Esophagus mucosa (tissue), 1 donor: ENCODE measurements at places on chromosomes 5 and 9. TPM values are rescaled to one million over a fixed set of nuclear protein-coding genes. Genes with fewer than 3 reads are reported as not detected.

GRCh38 chr5:53604309-53604708 is 43.9 kb downstream of the NDUFS4 start:
- ATAC-seq: no peak

- no peak for ATAC-seq
These were observed 336.5 kb downstream of the EBF1 start for GRCh38 chr5:158763217-158763616.

GRCh38 chr5:122704247-122705036 is 70.4 kb upstream of the SNX2 start:
- ATAC-seq: peak; percentile 63

DNA sequence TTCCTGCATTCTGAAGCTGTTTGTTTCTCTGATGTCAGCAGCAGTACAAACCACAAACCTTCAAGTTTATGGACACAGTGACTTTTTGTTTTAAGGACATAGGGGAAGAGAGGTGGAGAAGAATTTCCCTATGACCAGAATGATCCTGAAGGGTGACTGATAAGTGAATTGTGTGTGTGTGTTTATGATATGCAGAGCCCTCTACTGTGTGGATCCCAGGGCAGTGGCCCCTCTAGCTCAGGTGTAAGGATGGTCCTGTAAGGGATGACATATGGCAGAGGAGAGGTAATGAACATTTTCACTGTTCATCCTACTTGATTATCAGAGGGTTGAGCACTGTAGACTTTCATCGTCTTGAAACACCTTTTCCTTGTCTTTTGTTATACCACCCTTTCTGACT is 30.6 kb upstream of the TMED7 start:
- ATAC-seq: no peak

GRCh38 chr9:89218040-89218928 is 39.7 kb upstream of the SHC3 start:
- ATAC-seq: no peak

DNA sequence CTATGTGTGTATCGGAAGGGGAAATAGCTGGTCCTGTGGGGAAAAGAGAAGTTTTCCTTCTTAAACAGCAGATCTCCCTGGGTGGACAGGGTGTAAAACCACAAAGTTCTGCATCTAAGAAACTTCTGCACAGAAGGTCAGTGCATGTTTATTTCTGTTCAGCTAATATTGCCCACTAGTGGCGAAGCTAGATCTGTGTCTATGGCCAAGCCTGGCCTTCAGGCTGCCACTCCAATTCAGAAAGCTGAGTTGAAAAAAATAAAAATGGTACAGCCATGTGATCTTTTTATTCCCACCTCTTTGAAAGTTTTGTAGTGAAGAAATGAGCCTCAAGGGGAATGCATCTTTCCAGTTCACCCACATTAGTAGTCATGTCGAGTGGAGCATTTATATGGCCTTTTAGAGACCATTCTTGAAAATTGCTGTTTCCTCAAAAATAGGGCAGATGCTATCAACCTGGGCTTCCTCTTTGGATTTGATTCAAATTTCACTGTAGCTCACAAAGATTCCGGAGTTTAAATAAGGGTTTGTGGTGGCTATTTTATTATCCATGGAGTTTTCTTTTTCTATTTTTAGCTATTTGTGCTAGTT is 488.0 kb downstream of the PRELID2 start:
- ATAC-seq: no peak

The PRRC2B gene
- 82.9 TPM for total RNA-seq

The SLCO4C1 gene
- not detected for total RNA-seq

The OLFML2A gene
- total RNA-seq: 12.3 TPM

DNA sequence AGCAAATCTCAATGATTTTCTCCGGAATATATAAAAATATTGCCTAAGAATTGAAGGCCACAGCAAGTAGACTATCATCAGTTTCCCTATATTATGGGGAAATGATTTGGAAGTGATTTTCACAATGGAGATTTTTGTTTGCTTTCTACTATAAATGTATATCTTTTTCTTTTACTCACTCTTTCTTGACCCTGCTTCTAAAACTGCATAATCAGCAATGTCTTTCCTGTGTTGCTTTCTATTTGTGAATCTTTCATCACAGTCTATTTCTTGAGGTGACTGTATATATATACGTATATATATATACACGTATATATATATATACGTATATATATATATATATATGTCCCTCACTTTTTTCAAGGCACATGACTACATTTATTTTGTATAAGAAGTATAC is 622.6 kb downstream of the DTWD2 start:
- ATAC-seq: no peak

DNA sequence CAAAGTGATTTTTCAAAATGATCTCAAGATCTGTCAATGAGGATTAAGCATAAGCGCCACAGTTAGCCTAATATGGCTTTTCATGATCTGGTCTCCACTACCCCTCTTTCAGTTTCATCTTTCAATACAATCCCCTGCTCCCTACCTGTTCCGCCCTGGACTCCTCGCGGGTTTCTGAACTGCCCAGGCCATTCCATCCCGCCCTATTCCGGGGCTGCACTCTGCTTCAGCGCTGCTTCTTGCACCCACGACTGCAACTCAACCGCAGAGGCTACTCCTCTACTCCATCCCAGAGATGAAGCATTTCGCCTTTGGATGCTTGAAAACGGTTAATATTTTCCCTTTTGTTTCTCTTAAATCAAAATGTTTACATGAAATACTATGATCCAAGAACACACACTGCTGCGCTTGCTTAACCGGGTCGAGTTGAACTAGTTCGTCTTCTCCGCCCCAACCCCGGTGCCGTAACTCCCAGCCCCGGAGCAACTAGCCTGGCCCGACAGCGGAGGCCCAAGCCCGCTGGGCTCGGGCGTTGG is 716 bp upstream of the OTULIN start:
- ATAC-seq: peak; percentile 22

DNA sequence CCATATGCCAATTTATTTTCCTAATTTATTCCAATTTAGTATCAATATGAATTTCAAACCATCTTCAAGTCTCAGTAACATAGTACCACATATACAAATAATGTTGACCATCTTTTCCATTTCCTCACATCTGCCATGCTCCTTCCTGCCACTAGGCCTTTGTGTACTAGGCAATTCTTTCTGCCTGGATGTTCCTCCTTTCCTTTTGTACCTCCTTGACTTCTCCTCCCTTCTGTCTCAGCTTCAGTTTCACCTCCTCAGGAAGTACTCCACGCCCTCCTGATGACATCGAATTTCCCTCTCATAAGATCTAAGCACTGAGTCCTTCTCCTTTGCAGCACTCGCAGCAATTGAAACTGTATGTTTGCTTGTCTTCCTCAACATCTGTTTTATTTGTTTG is 53.9 kb downstream of the MEF2C start:
- ATAC-seq: no peak

DNA sequence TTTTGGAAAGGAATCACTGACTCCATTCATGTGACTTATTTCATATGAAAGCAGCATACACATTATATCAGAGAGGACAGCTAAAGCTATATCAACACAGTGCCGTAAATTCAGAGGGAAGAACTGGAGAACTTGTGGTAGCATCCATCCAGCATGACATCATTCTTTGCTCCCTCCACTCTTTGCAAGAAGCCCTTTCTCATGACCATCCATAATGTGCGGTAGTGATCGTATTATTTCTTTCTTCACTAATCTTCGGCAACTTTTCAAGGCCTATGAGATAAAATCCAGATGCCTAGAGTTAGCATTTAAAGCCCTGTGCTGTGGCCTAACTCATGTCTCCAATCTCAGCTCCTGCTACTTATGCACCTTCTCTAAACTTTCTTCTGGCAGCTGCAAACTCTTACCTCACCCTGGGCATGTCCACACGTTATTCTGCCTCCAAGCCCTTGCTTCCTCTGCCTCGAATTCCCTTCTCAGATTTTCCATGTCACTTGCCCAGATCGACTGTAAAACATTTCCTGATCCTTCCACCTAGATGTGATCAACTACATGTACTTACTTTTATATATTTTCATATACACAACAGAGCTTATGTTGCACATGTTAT is 307.3 kb upstream of the SGCD start:
- ATAC-seq: no peak

DNA sequence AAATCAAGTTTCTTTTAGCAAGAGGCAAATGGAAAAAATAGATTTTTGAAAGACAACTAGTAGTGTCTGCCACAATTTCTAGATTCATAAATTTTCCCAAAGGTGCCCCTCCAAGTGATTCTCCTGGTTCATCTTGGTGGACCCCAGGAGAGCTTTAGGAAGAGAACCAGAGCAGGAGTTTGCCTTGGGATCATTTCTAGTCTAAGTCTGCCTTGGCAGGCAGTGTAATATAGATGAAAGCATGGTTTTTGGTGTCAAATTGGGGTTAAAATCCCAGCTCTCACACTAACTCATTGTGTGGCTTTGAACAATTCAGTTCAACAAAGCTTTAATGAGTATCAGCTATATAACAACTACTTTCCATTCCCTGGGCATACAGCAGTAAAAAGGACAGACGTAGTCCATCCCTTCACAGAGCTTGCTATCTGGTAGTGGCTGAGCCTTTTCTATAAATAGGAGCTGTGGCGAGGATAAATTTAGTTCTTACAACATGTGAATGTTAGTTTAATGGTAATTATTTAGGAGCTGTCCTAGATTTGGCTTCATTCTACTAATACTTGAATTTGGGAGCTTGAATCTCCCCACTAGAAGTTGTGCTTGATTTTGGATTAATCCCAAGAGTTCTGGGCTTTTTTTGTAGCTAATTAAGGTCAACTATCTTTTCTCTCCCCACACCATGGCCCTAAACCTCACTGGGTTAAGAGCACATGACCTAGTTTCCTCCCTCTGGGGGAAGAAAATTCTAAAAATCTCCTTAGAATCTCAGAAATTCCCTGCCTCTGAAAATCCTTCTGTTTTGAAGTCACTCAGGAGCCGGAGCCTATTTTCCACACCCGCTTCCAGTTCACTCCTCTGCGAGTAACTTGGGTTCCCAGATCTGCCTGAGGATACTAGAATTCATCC is 197.8 kb downstream of the PCSK1 start:
- no peak for ATAC-seq

DNA sequence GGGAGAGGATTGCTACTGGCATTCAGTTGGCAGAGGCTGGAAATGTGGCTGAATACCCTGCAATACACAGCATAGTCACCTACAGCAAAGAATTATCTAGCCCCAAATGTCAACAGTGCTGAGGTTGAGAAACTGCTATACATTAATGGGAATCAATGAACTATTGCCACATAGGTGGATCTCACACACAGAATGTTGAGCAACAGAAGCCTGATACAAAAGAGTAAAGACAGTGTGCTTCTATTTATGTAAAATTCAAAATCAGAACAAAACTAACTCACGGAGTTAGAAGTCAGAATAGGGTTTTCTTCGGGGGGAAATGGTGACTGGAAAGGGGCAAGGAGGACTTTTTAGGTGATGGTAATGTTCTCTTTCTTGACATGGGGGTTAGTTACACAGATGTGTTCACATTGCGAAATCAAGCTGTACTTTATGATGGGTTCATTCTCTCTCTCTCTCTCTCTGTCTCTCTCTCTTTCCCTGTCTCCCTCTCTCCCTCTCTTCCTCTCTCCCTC is 45.7 kb upstream of the PANK3 start:
- peak; percentile 88 for ATAC-seq

The COMMD10 gene
- 18.3 TPM for total RNA-seq

GRCh38 chr5:170330568-170331054 is 33.0 kb upstream of the LCP2 start:
- ATAC-seq: no peak

- no peak for ATAC-seq
These were observed 104.0 kb downstream of the EBF1 start for GRCh38 chr5:158995694-158996173.

The ABO gene
- 7.3 TPM for total RNA-seq

The PCDH1 gene
- total RNA-seq: 62.7 TPM

- no peak for ATAC-seq
These were observed 103.3 kb upstream of the BOD1 start for GRCh38 chr5:173719731-173720082.

The RETREG1 gene
- 1.5 TPM for total RNA-seq

- ATAC-seq: no peak
These were observed 25.4 kb downstream of the BOD1 start for GRCh38 chr5:173591056-173591514.

DNA sequence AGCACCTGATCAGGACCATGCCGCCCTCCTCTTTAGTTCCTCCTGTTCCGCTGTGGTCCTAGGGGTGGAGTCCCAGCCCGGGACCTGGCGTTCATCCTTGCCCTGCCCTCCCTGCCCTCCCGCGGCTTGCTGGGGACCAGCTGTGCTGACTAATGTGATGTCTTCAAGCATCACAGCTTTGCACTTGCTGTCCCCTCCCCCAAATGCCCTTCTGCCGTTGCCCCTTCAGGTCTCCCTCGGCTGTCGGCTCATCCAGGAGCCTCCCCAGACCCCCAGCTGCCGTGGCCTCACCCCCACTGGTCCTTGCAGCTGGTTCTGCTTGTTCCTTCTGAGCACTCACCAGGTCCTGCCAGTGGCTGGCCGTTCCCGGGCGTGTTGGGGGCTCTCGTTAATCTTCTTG is 19.9 kb downstream of the RXRA start:
- ATAC-seq: no peak

DNA sequence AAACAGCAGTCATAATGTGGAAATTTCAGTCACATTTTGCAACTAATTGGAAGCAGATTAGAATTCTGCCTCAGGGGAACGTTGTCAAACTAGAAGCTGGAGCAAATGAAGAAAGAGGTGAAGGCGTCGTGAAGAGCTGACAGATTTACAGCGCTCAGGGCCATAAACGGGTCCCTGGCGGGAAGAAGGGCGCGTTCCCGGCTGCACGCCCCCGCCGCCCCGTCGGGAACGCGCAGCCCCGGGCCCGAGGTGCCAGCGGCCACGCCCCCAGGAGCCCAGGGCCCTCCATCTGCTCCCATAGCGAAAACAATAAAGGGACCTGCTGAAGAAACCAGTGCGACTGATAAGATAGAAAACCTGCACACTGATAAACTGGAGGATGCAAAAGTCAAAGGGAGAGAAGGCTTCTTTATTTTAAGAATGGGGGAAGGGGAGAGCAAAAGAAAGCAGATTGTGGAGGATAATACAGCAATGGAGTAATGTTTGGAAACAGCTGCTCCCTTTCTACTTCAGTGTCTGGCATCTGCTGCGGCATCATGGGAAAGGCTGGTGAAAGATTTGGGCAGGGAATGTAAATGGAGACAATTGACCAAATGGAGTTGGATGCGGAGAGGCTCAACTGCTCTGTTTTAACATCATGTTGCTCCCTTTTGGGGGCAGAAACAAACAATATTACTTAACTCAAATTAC is 11.1 kb downstream of the ZNF608 start:
- ATAC-seq: no peak

The PAX5 gene
- total RNA-seq: 0.44 TPM

The CCL28 gene
- 7.0 TPM for total RNA-seq

DNA sequence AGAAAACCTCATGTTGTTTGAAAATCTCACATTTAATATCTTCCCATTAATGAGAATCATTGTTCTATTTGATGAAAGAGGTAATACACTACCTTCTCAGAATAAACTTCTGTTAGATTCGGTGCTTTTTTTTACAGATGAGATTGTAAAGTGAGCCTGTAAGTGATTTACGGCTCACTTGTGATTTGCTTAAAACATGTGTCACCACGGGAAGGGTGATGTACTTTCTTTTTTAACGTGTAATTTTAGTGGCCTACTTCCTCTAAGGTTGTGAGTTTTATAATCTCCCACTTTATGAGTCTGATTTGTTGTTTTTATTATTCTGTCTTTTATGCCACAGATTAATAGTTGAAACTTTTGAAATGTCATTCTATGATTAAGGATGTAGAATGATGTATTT is 15.9 kb downstream of the ANXA1 start:
- no peak for ATAC-seq

GRCh38 chr5:149608936-149609545 is 27.7 kb downstream of the ARHGEF37 start:
- no peak for ATAC-seq

The FOXI1 gene
- total RNA-seq: 0.16 TPM

GRCh38 chr9:19689328-19690101 is 99.3 kb downstream of the SLC24A2 start:
- ATAC-seq: peak; percentile 52

GRCh38 chr5:112192866-112193265 is 226.2 kb downstream of the EPB41L4A start:
- ATAC-seq: no peak

The ATG10 gene
- total RNA-seq: 8.1 TPM
